ENCODE measurements at places on chromosomes 5 and 9.

DNA sequence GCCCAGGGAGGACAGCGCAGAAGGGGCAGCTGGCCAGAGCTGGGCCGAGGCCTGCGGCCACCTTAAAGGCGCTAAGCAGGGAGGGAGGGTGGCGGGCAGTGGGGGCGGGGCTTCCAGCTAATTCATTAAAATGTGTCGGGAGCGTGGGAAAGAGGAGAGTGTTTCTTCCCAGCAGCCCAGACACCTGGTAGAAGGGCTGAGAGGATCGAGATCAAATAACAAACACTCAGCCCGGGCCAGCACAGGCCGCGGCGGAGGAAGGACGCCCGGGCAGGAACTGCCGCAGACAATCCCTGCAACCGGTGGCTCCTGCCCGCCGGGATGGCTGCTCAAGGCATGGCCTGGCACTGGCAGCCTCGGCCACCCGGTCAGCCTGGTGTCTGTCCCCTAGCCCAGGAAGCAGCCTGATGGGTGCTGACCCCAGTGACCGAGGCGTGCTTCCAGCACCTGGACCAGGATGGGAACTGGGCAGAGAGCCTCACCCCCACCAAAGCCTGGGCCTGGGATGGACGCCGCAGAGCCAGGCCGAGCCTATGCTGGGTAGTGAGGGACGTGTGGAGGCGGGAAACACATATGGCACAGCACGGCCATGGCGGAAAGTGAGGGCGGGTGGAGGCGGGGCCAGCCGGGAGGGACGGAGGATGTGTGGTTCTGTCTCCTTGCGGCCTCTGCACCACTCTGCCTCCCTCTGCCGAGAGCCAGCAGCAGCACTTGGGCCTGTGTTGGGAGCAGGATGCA lies 3.2 kb upstream of the NRARP start:
- no peak for DNase-seq

GRCh38 chr5:126864042-126864688 lies 87.2 kb downstream of the LMNB1 start:
- no peak for DNase-seq

- DNase-seq, result no peak
Measured at GRCh38 chr5:126166368-126166767, 256.8 kb upstream of the GRAMD2B start.

DNA sequence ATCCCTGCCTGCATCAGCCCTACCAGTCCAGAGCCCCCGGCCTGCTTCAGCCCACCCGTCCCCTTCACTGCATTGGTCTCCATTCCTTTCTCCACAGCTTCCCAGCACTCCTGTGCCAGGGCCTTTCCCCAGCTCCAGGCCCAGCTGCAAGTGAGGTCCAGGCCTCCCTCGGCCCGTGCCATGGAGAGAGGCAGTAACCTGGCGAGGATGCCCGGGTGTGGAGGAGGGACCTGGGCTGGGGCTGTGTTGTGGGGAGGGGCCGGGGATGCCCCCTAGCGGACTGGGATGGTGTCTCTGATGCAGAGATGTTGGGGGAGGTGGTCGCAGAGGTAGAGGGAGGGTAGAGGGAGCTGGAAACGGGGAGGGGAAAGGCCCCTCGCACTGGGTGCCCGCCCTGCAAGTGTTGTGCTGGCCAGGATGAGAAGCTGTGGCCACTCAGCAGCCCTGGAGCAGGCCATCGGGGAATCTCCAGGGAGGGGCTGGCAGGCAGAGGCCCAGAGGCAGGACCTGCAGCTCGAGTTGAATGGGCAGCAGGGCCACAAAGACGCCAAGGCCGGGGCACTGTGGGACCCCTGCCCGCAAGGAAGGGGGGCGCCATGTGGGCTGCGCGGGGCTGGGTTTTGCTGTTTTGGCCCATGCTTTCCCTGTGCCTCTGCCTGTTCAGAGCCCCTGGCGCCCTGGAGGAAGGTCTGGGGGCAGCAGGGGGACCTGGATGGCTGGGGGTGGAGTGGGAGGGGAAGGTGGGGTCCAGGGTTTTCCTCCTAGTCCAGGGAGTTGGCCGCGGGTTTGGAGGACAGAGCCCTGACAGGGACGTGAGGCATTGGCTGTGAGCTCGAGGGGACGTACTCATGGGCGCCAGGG lies 26.0 kb upstream of the NKD2 start:
- no peak for DNase-seq

DNA sequence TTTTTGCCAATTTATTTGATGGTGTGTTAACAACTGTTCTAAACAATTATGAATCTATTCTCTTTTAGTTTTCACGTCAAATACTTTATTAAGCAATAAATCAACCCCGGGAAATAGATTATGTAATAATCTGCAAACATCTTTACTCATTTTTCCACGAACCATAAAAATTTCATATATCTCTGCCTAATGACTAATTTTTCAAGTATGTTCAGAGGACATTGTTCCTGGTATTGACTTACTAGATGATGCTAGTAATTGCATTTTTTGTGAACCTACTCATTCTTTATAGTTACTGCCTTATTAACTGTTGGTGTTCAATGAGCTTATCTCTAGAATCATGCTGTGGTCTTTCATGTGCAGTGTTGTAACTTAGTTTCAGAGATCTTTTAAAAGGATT lies 41.0 kb upstream of the FBN2 start:
- DNase-seq, result no peak

DNA sequence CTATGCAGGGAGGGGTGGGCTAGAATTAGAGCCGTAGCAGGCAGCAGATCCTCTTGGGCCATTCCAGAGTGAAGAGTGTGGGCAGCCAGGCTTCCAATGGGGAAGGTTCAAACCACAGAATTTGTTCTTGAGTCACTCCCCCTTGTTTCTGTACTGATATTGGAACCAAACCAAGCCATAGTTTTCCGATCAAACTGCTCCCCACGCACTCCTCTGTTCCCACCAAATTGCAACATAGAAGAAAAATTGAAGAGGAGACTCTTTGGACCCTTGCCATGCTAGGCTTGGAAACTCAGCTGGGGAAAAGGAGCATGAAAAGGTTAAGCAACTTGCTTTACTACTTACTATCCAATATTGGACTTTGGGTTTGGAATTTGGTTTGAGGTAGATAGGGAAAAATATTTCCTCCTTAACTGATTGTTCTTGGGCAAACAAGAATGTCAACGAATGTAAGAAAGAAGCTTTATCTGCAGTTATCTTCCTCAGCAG lies 165.8 kb upstream of the NR3C1 start:
- no peak for DNase-seq

GRCh38 chr9:115115924-115116323 lies 2.0 kb downstream of the TNC start:
- DNase-seq, result no peak

DNA sequence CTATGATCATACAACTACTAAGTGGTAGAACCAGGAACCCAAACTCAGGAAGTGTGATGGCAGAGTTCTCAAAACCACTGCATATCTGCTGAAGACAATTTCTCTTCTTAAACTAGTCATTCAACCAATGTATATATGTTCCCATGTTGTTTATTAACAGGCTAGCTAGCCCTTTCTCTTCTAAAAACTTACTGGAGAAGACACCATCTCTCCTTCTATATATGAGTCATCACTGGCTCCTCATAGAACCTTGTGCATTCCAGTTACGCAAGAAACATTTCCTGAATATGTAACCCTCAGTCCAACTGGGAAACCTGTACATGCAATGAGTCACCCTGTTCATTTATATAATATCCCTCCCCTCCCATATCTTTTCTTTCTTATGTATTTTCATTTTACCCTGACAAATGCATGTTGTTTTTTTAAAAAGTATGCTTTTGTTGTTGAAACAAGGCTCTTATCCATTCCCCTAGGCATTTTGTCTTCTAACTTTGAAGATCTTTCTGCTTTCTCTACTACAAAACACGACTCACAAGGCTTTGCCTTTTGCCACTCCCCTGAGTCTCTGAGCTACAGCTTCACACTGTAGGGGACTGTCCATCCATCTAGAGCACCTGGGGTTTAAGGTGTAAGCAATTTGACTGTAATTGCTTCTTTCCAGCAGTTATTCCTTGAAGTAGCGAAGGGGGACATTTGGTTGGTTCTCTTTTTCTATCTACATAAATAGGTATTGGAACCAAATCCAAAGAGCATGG lies 119.5 kb downstream of the ANXA1 start:
- no peak for DNase-seq

- DNase-seq, result no peak
Measured at GRCh38 chr5:36698031-36698430, 91.6 kb downstream of the SLC1A3 start.

DNA sequence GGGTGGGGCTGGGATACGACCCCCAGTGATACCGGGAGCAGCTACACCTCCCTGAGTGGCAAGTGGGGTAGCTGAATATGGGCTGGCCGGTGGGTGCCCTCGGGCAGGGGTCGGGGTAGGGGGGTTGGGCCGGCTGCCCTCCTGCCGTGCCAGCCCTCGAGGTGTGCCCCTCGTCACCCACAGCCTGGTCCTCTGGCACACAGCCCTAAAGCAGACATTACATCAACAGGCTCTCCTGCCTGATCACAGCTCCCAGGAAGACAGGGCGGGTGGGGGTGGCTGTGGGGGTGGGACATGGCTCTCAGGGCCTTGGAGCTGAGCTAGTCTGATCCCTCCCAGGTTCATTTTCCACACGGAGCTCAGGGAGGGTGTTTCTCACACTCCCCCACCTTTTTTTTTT lies 23.2 kb downstream of the FBXW5 start:
- DNase-seq, result no peak

GRCh38 chr9:133874060-133874657 lies 118.0 kb downstream of the VAV2 start:
- DNase-seq, result no peak

DNA sequence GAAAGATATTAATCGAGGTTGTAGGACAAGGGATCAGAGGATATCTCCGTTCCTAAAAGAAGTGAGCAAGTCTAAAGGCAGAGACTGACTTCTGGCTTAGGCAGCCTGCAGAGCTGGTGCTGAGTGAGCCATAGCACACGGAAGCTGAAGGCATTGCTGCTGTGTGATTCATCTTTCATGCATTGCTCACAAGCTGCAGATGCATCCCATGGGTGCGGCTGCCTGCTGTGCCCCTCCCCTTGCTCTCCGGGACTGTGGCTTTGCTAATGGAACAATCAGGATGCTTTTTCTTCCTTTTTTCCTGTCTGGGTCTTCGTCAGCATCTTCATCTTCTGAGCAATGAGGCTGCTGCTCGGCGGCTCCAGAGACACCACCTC lies 341.4 kb downstream of the DIRAS2 start:
- DNase-seq, result no peak

DNA sequence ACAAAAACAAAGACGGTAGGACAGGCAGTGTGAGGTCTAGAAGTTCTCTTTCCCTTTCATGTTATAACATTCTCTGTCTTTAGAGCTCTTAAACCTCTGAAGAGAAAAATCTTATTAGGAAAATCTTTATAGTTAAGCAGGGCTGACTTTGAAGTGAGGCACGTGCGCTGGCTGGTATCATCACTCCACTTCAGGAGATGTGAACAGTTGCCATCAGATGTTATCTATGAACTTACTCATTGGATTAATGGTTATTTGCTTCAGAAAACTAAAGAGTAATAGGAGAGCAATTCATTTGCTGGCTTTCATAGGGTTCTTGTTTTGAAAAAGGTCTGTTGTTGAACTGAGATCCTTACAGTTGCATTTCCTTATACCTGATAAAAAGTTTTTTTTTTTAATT lies 25.7 kb downstream of the LRRTM2 start:
- DNase-seq, result no peak

DNA sequence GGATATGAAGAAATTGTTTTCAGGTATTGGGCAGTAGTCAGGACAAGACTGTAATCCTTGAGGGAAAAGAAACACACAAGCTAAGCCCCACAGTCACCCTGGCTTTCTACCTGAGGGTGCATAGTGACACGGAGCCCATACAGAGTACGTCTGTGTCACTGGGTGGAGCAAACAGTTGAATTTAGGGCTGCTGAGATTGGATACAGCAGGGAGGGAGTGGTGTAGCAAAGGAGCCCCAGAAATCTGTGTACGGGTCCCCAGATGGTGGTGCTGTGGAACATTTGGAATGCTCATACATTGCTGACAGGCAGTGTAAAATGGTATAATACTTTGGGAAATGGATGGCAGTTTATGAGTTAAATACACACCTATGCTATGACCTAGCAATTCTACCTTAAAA lies 5.1 kb downstream of the TRMT10B start:
- DNase-seq, result no peak

GRCh38 chr9:129778469-129778868 lies 24.5 kb upstream of the TOR1B start:
- no peak for DNase-seq

- DNase-seq, result no peak
Measured at GRCh38 chr5:62029303-62029702, 276.7 kb upstream of the KIF2A start.

- no peak for DNase-seq
Measured at GRCh38 chr5:42381973-42382372, 41.3 kb upstream of the GHR start.

DNA sequence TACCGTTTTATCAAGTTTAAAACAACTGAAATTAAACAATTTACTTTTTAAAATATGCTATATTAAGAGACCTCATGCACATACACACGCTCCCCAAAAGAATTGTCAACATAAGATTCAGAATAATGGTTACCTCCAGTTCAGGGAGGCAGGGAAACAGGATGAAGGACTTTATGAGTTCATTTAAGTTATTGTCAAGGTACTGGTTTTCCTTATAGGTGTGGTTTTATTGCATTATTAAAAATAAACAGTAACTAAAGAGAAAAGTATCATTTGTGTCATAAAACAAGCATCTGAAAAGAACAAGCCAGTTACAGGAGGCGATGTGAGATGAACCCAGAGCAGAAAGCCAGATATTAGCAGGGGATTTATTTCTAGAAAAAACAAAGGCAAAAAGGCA lies 2376.7 kb downstream of the MAT2B start:
- DNase-seq, result no peak

DNA sequence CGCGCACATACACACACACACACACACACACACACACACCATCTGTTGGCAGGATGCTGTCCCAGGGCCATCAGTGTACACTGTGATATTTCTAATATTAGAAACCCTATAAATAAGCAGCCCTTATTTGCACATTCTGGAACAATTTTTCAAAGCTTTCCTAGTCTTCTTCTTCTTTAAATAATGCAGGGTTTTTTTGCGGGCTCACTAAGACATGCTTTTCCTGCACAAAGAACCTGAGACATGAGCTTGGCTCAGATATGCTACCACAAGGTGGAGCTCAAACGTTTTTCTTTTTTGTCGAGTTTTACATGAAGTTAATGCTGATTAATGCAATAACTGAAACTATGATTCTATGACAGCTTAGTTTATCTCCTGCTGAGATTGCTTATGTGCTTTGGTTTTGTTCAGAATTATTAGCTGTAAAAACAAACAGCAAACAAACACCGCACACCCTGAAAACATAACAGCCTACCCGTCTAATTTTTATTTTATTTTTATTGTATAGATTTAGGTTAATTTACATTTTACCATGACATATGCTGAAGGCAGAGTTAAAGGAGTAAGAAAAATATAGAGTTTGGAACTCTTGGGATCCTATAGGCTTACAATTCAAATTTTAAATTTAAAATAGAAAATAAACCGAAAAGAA lies 95.8 kb downstream of the ALDH1A1 start:
- no peak for DNase-seq

DNA sequence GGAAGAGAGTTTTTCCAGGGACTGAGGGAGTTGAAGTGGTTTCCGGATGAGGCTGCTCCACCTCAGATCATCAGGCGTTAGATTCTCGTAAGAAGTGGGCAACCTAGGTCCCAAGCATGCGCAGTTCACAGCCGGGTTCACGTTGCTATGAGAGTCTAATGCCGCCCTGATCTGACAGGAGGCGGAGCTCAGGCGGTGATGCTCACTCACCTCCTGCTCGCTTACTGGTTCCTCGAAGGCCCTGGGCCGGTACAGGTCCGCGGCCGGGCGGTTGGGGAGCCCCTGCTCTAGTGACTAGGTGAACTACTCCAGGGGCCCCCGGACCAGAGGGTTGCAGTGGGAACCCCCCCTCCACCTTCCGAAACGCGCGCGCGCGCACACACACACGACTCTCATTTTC lies 997 bp upstream of the RNF130 start:
- no peak for DNase-seq
